HTR-8/SVneo (cell line): ENCODE measurements at places on chromosomes 6 and 20.

DNA sequence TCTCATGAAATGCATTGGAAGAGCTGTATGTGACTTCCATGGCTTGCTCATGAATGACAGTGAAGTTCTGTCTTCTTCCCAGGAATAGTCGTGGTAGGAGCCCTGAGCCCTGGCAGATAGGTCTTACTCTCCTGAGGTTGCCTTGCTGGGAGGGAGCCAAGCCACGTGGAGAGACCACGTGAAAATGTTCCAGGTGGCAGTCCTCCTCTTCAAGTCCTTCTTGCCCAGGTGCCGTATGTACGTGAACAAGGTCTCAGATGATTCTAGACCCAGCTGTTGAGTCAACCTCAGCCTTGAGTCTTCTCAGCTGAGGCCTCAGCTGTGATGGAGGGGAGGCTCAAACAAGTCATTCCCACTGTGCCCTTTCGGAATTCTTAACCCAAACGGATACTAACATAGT, 192.4 kb upstream of the PRDM1 start:
- DNase-seq: no peak

- no peak for DNase-seq
Observed at GRCh38 chr20:10428008-10428407, 6.0 kb downstream of the MKKS start.

DNA sequence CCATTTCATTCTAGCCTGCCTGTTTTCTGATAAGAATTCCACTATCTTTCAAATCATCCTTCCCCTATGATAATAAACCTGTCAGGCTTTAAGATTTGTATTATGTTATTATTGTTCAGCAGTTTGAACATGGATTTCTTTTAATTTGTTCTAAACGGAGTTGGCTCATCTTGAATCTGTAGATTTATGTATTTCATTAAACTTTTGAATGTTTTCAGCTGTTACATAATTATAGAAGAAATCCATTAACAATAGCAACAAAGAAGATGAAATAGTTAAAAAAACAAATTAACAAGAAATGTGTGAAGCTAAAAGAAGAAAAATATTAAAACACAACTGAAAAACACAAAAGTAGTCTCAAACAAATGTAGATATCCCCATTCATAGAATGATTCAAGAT, 223.7 kb upstream of the RUNX2 start:
- no peak for DNase-seq

DNA sequence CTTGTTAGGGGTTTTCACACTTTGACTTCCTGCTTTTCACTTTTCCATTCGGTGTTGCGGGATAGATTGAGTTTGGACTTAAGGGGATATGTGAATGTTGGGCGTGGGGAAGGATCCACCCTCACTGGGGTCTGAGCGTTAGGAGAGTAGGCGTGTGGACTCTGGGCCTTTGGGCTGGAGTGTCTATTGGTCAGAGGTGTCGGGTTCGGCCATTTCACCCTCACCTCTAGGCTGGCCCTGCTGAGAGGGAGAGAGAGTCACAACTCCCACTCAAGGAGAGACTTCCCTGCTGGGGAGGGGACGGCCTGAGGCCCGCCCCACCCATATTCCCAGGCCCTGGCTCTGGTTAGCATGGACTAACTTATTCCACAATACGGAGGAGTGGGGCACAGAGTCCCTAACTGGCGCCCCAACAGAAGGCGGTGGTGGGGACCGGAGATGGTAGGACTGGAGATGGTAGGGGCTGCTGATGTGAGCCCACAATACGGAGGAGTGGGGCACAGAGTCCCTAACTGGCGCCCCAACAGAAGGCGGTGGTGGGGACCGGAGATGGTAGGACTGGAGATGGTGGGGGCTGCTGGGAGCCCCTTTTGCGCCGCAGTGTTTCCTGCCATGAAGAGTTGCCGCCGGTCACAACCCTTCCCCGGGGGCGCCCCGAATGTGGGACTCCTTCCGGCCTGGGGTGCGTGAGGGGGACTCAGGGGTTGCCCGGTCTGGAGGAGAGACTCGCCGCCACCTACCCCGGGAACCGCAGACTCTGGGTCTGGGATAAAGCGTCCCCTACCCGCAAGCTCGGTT, 1.4 kb upstream of the PTPRA start:
- DNase-seq: no peak

GRCh38 chr6:98454809-98455322, 379.5 kb upstream of the POU3F2 start:
- DNase-seq: no peak

- DNase-seq: peak; percentile 63
Observed at GRCh38 chr6:18323935-18324705, 59.8 kb upstream of the DEK start.

DNA sequence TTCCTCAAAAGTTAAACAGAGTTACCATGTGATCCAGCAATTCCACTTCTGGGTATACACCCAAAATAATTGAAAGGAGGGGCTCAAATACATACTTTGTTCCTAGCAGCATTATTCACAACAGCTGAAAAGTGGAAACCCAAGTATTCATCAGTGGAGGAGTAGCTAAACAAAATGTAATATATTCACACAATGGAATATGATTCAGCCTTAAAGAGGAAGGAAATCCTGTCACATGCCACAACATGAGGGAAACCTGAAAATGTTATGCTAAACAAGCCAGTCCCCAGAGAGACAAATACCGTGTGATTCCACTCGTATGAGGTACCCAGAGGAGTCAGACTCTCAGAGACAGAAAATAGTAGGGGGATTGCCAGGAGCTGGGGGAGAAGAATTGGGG, 44.5 kb downstream of the PXDC1 start:
- DNase-seq: no peak

DNA sequence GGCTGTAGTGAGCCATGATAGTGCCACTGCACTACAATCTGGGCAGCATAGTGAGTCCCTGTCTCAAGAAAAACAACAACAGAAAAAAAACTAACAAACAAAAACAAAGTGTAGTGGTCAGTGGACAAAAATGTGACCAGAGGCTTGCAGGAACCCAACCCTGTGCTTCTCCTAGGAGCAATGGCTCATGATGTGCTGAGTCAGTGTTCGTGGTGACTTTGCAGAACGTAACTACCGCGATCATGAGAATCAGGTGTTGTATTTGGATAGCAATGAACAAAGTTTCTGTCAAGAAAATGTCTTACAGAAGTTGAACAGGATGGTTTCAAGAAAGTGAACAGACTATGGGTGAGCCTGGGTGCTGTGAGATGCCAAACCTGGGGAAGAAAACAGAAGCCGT, 18.5 kb upstream of the FOXC1 start:
- no peak for DNase-seq

DNA sequence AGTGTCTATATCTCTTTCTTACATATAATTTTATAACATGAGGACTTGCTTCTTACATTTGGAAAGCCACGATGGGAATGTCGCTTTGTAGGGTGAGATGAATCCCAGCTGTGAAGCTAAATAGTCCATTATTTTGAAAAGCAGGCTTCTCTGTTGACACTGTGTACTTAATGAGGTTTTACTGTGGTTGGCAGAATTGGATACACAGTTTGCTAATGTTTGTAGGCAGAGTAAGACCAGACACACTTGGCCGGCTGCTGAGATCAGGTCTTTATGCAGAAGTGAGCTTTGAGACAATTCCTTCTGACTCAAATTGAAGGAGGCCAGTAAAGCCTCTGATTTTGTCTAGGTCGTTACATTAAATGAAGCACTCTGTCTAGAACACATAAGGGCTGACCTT, 93.0 kb downstream of the NDUFAF5 start:
- no peak for DNase-seq

DNA sequence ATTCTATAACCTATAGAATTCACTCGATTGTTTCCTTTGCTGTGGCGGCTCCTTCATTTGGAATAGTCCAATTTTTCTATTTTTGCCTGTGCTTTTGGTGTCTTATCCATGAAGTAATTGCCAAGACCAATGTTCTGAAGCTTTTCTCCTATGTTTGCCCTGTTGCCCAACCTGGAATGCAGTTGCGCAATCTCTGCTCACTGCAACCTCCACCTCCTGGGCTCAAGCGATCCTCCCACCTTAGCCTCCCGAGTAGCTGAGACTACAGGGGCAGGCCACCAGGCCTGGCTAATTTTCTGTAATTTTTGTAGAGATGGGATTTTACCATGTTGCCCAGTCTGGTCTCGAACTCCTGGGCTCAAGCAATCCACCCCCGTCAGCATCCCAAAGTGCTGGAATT, 163.5 kb downstream of the OR2B2 start:
- DNase-seq: no peak

GRCh38 chr6:11778648-11779328, at the start of gene ADTRP:
ADTRP (minus strand) TSS chr6:11778803; CDS start chr6:11778759, 44 bp downstream.
- DNase-seq: no peak

DNA sequence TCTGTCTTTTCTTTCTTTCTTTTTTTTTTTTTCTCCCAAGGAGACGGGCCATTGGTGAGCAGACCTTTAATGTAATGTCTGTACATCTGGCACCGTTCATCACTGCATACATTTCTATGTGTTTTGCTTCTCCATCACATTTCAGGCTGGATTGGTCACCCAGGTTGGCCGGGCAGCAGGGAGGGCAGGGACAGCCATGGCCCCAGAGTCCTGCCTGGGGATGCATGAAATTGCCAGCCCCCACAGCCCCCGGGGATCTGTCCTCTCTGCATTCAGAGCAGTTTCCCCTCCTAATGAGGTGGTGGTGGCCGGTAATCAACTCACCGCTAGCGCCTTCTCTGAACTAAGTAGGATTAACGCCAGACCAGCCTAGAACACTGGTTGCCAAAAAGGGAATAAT, 50.4 kb downstream of the APCDD1L start:
- no peak for DNase-seq

DNA sequence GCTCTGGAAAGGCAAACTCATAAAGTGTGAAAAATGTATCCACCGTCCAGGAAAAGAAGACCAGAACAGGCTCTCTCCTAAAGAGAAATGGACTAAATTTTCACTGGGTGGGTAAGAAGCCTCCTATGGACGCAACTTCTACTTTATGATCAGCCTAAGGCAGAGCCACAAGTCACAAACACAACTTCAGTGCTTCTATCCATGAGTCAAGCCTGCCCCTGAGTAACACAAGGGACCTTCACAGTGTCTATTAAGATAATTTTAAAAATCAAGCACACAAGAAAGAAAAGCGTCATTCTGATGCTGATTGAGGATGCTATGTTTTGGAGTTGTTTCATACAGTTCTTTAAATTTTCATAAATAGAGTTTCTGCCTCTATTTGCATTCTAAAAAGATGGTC, 601.7 kb upstream of the ARID1B start:
- no peak for DNase-seq

DNA sequence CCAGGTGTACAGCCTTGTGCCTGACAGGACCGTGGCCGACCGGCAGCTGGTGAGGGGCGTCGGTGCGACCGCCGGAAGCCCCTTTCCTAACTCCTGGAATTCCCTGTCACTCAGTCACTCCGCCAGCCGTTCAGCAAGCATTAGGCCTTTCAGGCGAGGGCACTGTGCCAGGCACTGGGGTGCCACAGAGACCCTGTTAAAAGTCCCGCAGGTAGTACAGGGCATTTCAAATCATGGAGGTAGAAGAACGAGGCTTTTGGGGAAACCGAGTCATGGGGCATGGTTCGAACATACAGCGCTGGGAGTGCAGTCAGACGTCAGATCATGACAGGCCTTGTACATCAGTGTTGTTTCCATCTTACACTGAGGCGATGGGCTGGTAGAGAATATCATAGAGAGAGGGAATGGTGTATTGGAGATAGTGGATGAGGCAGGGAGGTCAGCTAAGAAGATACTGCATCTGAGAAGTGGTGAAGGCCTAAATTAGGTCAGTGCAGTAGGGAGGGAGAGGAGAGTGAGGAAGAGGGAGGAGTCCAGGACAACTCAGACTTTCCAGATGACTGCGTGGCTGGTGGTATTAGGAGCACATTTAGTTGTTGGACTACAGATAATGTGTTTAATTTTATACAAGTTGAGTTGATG, 892 bp upstream of the DXO start:
- no peak for DNase-seq

DNA sequence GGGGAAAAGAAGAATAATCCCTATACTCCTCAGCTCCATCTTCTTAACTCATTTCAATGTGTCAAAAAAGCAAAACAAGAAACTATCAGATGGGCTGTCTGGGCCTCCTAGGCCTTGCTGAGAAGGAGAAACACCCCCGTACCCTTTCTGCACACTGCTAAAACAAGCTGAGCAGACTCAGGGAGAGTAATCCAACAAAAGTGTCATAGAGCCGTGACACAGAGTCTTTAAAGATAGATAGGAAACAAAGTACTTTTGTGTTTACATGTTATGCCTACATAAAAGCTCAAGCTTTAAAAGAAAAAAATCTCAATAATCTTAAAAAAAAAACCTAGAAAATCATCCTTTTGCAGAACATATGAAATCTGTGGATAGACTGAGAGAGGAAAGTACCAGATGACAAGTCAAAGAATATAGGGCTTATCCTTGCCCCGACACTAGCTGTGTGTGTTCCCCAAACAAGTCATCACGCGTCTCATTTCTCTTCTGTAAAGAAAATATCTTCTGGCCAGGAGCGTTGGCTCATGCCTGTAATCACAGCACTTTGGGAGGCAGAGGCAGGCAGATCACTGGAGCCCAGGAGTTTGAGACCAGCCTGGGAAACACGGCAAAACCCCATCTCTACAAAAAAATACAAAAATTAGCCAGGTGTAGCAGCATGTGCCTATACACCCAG, 81.3 kb downstream of the MAP3K5 start:
- no peak for DNase-seq

DNA sequence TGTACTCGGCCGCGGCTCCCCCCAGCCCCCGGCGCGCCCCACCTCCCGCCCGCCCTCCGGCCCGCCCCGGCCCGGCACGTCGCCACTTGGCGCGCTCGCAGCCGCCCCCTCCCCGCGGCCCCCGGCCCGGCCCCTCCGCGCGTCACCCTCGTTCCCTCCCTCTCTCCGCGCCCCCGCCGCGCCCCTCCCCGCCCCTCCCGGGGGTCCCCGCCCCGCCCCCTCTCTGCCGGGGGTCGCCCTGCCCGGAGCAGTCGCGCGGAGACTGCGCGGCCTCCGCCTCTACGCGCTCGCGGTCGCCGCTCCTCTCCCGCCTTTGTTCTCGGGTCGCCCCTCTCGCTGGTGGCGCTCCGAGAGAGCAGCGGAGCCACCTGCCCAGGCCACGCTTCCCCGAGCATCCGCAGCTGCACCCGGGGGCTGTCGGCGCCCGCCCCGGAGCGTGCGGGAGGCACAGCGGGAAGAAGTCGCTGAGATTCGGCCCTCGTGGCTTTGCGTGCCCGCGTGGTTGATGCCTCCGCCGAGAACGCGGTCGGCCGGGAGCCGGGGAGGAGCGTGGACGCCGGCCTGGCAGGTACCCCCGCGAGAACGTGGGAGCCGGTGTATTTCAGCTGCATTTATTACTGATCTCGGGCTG, at the start of gene PHF10:
Gene PHF10, minus strand, starts transcription at position 7 of the 631 bp plus-strand sequence. CDS start 569 bp downstream, outside the sequence.
- DNase-seq: peak; percentile 39

GRCh38 chr20:46296526-46297250, 11.6 kb downstream of the CDH22 start:
- no peak for DNase-seq
